NCI-H187 (cell line): ENCODE measurements at places on chromosomes 7 and 10.

GRCh38 chr10:10078446-10078845, 939.2 kb upstream of the CELF2 start:
- no peak for DNase-seq

DNA sequence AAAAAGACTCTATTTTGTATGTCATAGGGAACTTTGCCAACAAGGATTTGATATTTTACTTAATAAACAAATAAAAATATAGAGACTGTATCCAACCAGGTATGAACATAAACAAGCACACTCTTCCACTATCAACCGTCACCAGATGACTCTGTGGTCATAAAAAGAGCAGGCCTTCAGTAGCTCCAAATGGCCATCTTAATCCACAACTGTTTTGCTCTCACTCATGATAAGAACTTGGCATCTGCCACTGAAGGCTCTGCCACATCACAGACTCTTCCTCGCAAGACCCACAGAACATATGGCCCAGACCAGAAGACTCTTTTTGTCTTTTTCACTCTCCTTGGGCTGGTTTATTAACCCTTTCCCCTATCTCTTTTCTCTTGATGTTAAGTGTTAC, 98.7 kb upstream of the POM121L12 start:
- DNase-seq = no peak

DNA sequence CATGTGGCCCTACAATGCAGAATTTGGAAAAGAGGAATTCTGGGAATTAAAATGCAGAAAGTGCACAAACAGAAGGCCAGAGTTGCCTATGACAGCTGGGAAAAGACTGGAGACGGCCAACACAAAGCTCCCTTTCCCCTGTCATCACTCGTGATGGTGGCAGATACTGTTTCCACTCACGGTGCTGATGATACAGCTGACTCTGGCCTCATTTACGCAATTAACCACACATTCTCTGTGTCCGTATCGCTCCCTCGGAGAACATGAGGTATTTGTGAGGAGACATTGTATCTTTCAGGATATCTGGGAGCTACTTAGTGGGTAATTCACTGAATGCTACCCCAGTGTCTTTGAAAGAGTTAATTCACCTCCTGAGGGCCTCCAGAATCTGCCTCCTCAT, 172.8 kb downstream of the TAX1BP1 start:
- DNase-seq = no peak

DNA sequence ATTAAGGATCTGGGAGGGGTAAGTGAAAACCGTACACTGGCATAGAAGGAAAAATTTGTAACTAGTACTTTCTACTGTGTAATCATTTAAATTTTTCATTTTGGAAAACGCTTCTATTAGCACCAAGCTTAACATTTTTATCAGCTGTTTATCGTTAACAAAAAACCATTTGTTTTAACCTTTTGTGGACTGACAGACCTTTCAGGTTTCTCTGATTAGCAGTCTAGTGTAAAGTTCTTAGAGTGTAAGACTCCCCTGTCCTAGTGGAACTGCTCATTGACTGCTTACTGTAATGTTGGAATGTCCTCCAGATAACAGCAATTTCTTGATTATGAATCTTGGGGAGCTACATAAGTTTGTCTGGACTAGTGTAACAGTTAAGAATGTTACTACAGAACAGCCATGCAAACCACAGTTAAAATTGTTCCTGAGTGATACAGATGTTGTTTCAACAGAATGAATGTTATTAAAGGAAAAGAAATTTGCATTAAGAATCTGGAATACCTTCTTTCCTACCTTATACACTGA, 2.0 kb downstream of the DBF4 start:
- no peak for DNase-seq

GRCh38 chr10:132693676-132694075, 92.3 kb downstream of the NKX6-2 start:
- DNase-seq = no peak

DNA sequence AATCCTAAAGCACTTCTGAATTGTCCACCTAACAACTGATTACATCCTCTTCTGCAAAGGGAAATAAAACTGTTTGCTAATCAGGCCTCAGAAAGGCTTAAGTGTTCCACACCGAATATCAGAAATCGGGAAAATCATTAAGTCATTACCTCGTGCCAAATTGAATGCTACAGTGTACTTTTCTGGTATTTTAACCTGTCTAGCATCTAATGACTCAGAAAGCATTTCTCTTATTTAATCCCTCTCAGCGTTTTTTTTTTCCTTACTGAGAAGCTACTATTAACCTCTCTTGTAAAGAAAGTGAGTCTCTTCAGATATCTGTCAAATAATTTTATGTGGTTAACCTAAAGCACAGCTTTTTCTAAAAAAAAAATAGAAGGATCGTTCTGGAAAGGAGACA, 28.6 kb downstream of the VIM start:
- DNase-seq = no peak

DNA sequence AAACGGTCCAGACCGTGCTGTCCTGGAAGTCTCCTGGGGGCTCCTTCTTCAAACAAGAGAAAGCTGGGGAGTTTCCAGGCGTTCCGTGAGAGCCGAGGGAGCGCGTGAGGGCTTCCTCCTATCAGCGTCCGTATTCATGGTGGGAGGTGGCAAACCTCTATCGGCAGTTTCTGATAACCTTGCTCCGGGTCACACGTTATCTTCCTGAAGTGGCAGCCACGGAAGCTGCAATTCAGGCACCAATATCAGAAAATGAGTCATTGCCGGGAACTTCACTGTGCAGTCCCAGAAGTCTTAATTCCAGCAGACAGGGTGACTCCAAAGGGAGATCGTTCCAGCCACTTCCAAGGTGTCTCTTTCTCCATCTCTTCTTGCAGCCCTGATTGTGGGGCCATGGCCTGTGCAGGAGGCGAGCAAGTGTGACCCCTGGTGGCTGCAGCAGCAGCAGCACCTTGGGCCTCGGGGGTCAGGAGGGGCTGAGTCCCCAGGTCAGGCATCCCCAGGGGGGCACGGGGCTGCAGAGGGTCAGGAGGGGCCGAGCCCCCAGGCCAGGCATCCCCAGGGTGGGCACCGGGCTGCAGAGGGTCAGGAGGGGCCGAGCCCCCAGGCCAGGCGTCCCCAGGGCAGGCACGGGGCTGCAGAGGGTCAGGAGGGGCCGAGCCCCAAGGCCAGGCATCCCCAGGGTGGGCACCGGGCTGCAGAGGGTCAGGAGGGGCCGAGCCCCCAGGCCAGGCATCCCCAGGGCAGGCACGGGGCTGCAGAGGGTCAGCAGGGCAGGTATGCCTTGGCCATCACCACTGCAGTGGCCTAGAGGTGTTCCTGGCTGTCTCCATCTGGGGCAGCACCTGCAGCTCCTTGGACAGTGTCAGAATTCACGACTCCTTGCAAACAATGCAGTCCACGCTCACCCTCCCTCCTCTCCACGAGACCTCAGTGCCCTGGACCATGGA, 538.7 kb downstream of the DNAJB6 start:
- DNase-seq = no peak

DNA sequence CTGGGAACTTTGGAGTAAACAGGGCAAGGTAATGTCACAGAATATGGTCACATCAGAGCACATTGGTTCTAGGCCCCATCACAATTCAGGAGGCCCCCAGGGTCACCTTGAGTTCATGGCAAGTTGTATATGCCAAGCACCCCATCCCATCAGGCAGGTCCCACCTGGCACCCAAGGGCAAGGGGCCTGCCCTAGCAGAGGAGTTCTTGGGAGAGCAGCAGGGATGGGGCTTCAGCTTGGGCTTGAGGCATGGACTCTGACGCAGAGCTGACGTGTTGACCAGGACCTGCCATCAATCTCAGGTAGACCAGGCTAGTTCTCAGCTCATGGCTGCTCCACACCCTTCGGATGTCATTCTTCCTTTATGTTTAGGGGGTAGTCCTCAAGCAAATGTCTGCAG, 20.9 kb downstream of the PLAC9 start:
- no peak for DNase-seq

DNA sequence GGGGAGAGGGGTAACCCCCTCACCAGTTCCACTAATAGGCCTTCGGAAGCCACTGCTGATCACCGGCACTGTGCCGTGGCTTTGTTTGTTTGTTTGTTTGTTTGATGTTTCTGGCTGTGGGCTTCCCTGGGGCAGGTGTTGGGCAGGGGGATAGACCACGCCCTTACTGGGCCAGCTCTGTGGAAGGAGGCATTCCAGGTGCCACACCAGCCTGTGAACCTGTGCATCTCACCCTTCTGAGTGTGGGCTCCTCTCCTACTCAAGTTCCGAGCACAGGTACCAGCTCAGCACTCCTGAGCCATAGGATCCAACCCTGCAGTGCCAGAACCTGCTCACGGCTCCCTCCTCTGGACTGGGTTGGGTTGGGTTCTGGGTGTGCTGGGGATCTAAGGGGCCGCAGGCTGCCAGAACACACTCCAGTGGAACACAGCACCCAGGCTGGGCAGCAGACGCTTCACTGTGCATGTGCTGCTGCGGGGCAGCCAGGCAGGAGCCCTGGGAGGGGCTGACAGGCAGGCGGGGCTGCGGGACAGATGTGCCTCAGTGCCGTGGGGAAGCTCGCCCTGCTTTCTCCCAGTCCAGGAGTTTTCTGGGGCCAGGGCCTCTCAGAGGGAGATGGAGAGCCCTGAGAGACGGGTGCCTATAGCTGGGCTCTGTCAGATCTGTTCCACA, 1053.9 kb downstream of the CNTNAP2 start:
- no peak for DNase-seq

GRCh38 chr7:123649964-123650363, 5.7 kb upstream of the LMOD2 start:
- DNase-seq = no peak
